Fibroblast of skin of left biceps (primary cell): ENCODE measurements at places on chromosomes 2 and 18.
A peak's percentile ranks its signal among the peaks of the same experiment; 100 is the strongest.

DNA sequence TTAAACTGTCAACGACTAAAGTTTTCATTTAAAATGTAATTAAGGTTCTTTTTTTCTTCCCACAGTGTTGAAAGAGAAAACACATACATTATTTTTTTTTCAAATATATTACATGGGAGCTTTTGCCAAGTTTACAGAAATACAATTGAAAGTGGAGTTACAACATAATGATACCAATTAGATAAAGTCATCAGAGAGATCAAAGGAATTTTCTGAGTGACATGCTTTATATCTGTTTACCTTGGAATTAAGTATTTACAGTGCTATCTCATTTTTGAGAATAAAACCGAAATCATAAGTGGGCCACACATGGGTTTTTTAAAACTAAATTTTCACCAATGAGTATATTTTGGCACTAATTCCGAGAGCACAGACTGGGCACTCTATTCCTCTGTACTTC is 165.2 kb downstream of the RAPGEF4 start:
- no peak for DNase-seq

- DNase-seq = no peak
Measured at GRCh38 chr2:138183705-138184104, 219.4 kb downstream of the HNMT start.

DNA sequence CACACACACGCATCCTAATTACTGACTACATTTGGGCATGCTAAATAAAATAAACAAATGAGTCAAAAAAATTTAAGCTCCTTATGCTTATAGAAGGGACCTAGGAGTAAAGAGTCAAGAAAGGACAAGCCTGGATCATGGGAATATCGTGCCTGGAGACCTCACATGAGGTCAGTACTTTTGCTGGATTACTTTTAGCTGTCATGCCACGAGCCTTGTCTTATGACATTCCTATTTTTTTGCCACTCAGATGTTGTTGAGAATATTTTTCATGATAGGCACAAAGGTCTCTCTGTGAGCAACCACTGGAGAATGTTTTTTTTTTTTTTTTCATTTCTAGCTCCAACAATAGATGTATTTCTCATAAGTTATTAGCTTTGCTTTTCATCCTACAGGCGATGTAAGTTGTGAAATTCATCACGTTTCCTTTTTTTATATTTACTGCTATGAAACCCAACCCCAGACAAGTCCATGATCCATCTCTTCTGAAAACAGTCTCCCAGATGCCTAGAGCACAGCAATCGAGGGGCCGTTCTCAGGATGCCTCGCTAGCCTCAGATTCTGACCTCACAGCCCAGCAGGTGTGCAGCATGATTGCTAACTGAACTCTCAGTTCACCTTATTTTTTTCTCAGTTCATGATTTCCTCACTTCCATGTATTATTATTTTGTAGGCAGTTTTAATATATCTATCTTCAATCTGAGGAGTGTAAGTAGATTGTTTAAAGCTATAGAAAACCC is 464.5 kb downstream of the IRS1 start:
- no peak for DNase-seq

DNA sequence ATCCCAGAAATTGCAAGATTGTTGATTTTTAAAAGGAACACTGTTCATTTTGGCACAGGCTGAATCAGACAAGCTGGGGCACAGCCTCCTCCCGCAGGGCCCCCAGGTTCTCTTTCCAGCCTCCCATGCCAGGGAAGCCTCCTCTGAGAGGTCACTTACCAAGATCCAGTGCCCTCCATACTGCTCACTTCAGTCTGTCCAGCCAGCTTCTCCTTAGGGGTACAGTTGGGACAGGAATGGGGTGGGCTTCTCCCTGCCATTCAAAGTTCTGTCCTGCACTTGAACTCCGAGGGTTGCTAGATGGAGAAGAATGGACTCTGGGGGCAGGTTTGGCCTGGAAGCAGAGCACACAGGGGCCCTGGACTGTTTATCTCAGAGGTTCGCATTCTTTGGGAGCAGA is 7.5 kb upstream of the CYP26B1 start:
- DNase-seq = no peak

- no peak for DNase-seq
Measured at GRCh38 chr2:208146006-208146405, at the start of gene CRYGB. Gene CRYGB (minus strand): TSS chr2:208146158. CDS start chr2:208146120, 38 bp downstream.

DNA sequence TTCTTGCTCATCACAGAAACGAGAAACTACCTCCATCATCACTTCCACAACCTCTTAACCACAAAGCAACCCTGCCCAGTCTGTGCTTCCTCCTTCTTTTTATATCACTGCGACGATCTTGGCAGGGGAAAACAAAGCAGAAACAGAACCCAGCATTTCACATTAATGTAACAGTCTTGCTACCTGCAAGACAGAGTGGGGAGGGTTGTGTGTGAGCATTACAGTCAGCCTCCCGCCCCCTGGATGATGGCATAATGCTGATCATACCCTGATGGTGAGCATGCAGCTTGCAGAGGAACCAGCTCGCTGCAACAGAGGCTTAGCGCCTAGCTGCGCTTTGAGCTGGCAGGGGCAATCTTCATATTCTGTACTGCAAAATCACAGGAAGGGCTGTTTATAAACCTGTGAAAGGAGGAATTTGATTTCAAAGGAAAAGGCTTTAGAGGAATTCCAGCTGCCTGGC is 376.1 kb downstream of the IRS1 start:
- no peak for DNase-seq

- DNase-seq = no peak
Measured at GRCh38 chr18:59923539-59924196, 23.9 kb downstream of the PMAIP1 start.

DNA sequence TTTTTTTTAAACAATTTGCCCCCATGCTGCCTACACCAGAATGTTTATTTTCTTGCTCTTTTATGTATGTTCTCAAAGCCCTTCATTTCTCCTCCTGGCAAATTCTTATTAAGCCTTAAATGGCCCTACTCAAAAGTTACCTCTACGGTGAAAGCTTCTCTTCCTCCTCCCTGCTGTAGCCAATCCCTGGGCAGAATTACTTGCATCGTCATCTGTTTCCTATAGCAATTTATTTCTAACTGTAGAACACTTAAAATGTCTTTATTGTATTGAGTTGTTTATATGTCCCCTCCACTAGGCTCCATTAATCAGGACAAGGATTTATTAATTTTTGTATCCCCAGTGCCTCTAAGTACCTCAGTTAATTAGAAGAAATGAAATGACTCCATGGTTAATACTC is 2.5 kb upstream of the RAD51AP2 start:
- no peak for DNase-seq

DNA sequence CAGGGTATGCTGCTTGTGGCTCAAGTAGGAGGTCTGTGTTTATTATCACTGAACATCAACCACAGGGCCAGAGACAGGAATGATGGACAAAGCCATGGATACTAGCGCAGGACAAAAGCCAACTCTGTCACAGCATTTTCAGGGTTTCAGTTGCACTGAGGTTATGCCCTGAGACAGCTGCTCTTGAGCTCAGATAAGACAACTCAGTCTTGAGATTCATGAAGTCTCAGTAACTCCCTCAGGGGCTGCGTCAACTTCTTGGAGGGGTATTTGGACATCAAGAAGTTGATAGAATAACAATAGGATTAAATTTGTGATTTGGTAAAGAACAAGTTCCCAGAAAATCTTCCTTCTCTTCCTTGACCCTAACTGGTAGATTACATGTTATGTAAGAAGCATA is 287.0 kb upstream of the SLC14A2 start:
- no peak for DNase-seq

DNA sequence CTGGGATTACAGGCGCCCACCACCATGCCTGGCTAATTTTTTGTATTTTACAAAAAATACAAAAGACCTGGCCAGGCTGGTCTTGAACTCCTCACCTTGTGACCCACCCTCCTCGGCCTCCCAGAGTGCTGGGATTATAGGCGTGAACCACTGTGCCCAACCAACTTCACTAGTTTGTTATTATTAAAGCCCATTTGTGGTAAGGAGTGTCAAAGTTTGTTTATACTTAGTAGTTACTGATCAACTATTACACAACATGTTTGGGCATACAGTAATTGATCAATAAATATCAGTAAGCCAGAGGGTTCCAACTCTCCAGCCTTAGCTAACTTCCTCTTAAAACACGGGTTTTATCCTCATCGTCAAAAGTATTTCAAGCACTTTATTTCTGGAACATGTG is 67.5 kb upstream of the ZNG1B start:
- DNase-seq = no peak

DNA sequence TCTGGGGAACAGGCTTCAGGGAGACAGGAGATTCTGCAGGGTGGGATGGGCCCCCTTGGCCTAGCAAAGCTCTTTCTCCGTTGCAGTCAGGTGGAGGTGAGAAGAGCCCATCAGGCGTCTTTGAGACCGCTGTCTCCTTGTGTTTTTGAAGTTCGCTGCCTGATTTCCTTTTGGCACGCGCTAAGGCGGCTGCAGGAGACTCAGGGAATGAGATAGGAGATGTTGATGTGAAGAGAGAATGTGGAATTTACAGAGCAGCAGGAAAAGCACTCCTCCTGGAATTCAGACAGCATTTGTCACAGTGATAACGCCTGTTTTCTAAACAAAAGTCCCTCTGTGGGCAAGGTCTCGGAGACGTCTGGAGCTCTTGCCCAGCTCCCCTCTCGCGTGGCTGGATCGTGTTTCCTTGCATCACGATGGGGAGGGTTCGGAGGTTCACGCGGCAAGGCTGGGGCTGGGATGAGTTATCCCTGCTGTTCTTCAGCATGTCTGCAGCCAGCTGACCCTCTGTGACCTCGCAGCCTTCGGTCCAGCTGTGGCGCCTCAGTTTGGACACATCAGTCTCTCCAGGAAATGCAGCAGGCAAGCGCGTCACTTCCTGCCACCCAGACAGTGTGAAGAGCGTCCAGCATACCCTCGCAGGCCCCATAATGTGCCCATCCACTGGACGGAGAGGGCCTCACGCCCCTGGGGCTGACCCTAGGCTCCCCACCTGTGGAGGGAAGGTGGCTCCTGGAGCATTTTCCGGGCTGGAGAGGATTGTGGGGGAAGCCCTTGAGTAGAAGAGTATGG is 30.2 kb downstream of the GLI2 start:
- DNase-seq = no peak

- DNase-seq = no peak
Measured at GRCh38 chr2:150267651-150268415, 219.6 kb downstream of the RND3 start.

DNA sequence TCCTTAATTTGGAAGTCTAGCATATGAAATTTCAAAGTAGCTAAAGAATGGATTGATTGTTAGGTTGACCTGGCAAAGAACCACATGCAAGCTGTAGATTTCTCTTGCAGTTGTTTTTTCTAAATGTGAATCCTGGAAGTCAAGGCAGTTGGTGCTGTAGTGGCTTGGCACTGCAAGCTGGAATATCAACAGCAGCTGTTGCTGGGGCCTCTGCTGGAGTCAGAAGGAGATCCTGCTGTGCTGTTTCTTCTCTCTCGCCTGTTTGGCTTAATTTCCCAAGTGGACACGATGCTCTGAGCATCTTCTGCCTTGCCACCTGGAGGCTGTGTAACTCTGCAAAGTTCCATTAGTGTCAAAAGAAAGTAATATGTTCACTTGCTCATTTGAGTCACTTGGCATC is 12.6 kb downstream of the PIK3C3 start:
- no peak for DNase-seq

- DNase-seq = no peak
Measured at GRCh38 chr18:35835833-35836232, 136.6 kb upstream of the RMP24 start.

DNA sequence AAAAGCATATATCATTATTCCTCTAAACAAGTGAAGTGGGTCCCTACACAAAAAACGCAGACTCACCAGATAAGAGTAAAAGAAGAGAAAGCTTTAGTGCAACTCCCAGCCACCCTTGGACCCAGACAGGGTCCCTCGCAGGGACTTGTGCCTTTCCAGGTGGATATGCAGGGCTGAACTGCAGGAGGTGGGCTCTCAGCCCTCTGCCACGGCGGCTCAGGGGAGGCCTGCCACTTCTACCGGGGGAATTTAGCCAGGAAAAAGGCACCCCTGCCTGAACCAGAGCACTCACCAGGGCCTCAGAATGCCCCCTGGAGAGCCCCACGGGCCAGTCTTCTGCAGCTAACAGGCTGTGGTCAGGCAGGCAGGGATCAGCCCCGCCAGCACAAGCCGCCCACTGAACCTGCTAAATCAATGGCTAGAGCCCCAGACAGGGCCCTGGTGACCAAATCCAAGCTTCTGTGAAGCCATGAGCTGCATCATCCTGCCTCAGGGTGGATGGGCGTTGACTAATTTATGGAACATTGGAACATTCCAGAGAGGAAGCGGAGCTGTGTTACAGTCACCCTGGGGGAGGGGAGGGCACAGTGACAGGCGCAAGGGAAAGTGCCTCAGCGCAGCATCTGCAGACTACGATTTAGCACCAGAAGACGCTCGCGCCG is 209.3 kb downstream of the EIPR1 start:
- DNase-seq = peak; percentile 9

GRCh38 chr2:98034745-98035144 is 39.0 kb upstream of the TMEM131 start:
- no peak for DNase-seq

GRCh38 chr2:162509288-162509968 is 165.5 kb downstream of the GCA start:
- no peak for DNase-seq

DNA sequence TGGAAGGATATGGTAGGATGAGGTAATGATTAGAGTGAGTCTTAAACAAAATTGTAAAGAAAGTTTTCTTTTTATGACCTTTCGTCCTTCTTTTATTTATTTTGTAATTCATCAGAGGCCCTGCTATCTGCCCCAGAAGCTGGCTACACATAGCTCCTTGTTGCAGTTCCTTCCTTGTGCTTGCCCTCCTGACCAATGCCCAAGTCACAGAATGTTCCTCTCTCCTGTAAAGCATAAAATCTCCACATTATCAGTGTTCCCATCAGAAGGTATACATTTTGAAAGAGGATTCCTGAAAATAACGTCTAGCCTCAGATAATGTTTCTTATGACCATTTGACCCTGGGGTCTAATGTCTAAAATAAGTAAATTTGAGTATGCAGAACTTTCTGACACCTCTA is 78.3 kb downstream of the RND3 start:
- DNase-seq = no peak

GRCh38 chr2:82748653-82749052 is 1710.4 kb downstream of the SUCLG1 start:
- DNase-seq = no peak

GRCh38 chr2:5187283-5187682 is 504.9 kb upstream of the SOX11 start:
- no peak for DNase-seq

- DNase-seq = no peak
Measured at GRCh38 chr2:165149439-165149838, 54.4 kb downstream of the SCN3A start.

- DNase-seq = no peak
Measured at GRCh38 chr2:15561574-15562344, 625 bp upstream of the NBAS start.

GRCh38 chr2:200689115-200689514 is 103.3 kb downstream of the AOX1 start:
- DNase-seq = no peak
